ENCODE measurements at places on chromosomes 3 and 15.

DNA sequence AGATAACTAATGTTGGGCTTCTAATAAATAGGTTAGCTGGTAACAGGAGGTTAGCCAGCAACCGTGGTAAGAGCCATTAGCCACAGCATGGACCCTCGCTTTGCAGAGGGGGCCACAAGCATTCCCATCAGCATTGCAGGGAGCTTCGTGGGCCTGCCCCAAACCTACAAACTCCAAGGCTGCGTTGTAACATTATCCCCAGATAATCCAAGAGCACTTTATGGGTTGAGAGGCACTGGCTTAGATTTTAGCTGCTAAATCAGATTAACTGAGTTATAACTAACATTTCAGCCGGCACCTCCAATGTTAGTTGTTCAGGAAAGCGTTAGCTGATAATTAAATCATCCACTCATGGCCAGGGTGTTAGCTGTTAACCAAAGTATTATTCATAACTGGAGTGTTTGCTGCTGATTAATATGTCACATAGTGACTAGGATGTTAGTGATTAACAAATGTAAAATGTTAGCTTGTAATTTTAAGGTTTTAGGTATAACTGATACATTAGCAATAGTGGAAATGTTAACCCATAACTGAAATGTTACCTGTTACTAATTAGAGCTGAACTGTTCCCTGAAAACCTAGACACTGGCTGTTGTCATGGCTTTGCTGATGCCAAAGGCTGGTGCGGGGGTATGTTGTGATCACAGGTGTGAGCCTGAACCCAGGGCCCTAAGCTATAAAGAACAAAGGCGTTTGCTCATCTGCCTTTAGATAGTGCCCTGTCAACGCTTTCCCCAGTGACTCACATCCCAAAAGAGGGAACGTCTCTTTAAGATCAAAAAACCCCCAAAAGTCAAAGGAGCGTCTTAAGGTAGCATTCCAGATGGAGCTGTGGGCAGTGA is 56.2 kb downstream of the SLC6A6 start:
- DNase-seq: no peak

DNA sequence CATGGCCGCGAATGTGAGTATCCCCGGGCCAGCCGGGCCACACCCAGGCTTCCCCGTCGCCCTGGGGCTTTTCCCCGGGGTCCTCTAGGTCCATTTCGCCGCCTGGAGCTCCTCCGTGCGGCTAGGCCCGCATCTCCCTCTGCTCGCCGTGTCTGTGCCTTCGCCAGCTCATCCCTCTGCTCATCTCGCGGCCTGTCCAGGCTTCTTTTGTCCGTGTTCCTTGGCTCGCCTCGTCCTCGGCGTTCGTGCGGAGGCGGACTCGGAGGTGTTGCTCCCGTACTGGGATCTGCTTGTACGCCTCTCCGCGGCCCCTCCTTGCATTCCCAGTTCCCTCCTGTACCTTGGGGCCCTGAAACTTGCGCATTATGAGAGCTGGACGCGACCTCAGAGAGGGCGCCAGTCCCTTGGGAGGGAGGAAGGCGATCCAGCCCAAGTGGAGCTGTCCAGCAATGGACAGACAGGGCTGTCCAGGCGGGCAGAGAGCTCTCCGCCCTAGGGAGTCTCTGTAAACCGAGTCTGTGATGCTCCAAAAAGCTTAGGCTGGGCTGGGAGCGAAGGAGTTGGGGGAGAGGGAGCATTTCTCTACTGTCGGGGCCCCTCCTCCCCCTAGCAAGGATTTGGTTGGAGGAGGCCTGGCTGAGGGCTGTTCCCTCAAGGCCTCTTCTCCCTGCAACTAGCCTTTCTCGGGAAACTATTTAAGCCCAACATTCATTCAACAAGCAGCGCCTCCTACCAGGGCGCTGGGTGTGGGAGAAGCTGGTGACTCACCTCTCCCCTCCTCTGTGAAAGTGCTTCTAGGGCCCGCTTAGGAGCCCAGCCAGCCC is 553 bp downstream of the TMEM43 start:
- no peak for DNase-seq

GRCh38 chr3:44301746-44302145 is 36.8 kb upstream of the TCAIM start:
- no peak for DNase-seq

- no peak for DNase-seq
Observed at GRCh38 chr3:183381673-183382072, 46.7 kb downstream of the MCF2L2 start.

DNA sequence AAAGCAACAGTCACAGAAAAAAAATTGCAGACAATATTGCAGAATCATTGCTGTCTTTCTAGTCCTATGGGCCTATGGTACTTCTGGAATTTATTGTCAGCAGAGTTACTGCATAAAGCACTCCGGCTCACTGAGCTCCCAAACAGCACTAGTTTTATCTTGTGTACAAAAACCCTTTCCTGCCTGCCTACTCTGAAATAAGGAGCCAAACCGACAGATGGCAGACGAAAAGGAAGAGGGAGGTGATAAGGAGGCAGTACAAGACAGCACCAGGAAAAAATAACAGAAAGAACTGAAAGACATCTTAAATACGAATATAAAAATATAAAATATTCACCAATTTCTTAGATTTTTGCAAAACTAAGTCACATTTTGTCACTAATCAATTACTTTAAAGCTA is 15.6 kb downstream of the HERC1 start:
- no peak for DNase-seq

GRCh38 chr3:43221076-43221475 is 65.3 kb upstream of the SNRK start:
- no peak for DNase-seq

GRCh38 chr3:196740481-196741248 is 1.0 kb downstream of the PAK2 start:
- no peak for DNase-seq

- DNase-seq: no peak
Observed at GRCh38 chr3:59653405-59654122, 603.7 kb upstream of the CFAP20DC start.

- DNase-seq: no peak
Observed at GRCh38 chr3:166462891-166463470, 625.8 kb upstream of the BCHE start.

GRCh38 chr15:66670762-66671580 is 31.1 kb upstream of the SMAD6 start:
- no peak for DNase-seq

DNA sequence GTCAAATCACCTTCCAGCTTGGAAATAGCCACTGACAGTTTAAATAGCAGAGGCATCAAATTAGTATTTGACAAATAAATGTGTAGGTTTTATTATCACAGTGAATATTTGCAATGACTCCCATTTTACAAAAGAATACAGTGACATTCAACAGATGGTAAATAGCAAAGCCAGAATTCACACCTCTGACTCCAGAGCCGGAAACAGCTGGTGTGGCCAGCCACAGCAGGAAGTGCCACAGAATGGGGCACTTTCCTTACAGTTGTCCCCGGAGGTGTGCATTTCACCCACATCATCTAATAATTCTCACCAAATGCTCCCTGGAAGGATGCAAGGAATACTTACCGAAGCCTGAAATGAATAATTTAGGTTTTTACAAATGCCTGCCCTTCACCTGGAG is 295.7 kb upstream of the WNT5A start:
- no peak for DNase-seq

GRCh38 chr3:30073622-30074021 is 532.8 kb upstream of the TGFBR2 start:
- no peak for DNase-seq

DNA sequence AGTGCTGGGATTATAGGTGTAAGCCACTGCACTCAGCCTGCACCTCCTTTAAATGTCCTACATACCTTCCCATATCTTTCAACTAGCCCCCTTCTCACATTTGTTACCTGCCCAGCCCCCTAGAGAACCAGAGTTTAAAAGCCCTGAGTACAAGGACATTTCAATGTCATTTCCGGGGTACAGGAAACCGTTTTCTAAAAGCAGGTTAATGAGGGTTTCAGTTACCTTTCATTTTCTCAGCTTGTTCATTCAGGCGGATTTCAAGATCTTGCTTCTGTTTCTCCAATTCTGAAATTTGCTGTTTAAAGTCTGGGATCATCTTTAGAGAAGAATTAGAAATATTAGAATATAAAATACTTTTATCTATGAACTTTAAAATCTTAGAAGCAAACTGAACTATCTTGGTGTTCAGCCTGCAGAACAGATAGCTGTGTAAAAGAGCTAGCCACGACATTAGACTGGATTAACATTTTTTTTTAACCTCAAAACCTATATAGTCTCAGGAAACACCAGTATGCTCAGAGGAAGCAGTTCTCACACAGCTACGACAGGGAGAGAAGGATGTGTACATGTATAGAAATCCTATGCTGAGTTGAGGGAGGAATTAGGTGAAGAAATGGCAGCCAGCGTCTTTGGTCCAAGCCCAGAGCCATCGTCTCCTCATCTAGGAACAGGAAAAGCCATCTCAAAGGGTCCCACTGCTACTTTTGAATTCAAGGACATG is 29.9 kb upstream of the GNB5 start:
- no peak for DNase-seq

GRCh38 chr3:180961552-180961951 is 28.0 kb downstream of the DNAJC19 start:
- no peak for DNase-seq

- DNase-seq: no peak
Observed at GRCh38 chr3:99910752-99911290, 93.2 kb downstream of the CMSS1 start.

GRCh38 chr3:60095516-60095915 is 1045.7 kb upstream of the CFAP20DC start:
- no peak for DNase-seq

- DNase-seq: no peak
Observed at GRCh38 chr3:21672303-21672702, 78.7 kb downstream of the ZNF385D start.

DNA sequence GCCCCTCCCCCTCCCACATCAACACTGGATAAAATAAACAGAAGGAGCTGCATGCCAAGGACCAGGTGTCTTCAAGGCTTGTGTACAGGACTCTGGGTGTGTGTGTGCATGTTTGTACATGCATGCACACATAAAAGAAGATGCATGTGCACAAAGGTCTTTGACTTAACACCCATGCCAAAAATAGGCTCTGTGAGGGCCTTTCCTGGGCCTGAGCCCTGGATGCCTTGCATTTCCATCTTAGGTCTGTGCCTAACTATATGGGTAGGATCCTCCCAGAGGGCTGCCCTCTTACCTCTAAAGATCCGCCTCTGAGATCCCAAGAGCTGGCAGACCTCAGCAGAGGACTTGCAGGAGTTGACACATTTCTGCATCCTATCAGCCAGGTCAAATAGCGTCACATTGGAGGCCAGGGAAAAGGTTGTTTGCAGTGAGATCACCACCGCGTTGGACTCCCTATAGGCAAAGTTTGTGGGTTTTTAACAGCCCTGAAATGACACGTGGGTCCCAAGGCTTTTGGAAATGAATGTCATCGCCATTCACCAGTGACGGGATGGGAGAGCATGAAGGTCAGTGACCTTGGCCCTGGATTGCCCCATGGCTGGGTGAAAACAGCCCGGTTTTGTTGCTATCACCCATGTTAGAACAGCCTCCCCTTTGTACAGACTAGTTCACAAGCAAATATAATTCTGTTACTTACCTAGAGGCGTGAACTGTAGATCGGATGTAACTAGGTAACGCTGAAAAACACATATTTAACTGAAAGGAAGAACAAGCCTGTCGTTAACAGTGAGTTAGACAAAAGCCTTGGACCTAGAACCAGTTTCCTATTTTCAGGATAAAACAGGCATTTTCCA is 54.0 kb downstream of the HEG1 start:
- DNase-seq: no peak

DNA sequence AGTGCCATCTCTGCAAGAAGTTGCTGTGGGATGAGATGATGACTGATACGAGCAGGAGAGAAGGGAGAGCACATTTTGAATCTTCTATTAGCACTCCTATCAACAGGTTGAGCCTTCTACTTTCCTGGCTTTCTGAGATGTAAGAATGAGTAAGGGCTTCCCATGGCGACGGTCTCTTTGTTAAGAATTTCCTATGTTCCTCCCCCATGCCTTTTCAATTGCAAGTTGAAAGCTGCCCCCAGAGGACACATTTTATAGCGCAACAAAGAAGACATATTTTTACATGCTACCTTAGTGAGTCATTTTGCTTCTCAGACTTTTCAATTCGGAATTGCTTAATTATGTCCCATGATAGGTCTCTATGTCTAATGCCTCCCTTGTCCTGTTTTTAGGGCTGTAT is 71.3 kb upstream of the LRTM1 start:
- DNase-seq: no peak

GRCh38 chr15:59206623-59207183 is at the start of gene LDHAL6B:
Gene LDHAL6B (plus strand): TSS chr15:59206843. CDS start chr15:59206941, 98 bp downstream.
- no peak for DNase-seq

DNA sequence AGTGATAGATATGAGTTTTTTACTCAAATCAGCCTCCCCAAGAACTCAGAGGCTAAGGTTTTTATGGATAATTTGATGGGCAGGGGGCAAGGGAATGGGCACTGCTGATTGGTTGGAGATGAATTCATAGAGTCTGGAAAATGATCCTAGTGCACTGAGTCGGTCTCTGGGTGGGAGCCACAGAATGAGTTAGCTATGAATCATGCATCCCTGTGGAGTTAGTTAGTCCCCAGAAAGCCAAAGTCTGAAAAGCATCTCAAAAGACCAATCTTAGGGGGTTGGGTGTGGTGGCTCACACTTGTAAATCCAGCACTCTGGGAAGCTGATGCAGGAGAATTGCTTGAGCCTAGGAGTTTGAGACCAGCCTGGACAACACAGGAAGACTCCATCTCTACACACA is 516.1 kb downstream of the AGBL1 start:
- DNase-seq: no peak

GRCh38 chr3:158780766-158781165 is 21.1 kb upstream of the MFSD1 start:
- DNase-seq: no peak

GRCh38 chr3:24145981-24146822 is 201.1 kb downstream of the NR1D2 start:
- DNase-seq: no peak

GRCh38 chr15:23869396-23869795 is 182.3 kb upstream of the NDN start:
- DNase-seq: no peak

DNA sequence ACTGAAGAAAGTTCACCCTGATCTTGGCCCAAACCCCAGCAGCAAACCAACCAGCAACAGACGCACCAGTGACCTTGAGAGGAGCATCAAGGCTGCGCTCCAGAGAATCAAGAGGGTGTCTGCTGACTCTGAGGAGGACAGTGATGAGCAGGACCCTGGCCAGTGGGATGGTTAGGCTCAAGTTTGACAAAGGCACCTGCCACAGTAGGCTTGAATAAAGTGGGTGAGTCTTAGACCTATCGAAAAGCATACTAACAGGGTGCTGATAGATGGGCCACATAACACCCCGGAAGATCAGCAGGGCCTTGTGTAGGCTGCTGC is 23.9 kb downstream of the WHAMM start:
- DNase-seq: no peak

GRCh38 chr15:68371160-68371559 is 60.8 kb downstream of the ITGA11 start:
- no peak for DNase-seq

DNA sequence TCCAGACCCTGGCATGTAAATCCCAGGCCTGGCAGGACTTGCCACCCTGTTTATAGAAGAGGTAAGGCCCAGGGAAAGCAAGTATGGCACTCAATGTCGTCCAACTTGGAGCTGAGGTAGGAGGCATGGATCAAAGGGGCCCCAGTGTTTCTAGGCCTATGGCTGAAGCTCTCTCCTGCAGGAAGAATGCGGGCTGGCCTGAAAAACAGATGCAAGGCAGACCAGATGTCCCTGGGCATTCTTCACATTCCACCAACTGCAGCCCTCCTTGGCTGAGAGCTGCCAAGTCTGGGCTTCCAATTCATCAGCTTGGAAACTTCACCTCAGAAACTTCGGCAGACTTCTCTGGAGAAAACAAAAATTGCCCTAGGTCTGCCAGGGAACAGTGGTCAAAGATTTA is 22.2 kb downstream of the MESD start:
- DNase-seq: no peak

Data from activated gamma-delta T cell (primary cell).